ENCODE measurements at places on chromosomes 3 and 15.

- DNase-seq = peak; percentile 28
Measured at GRCh38 chr3:49173116-49173791, 1.9 kb downstream of the KLHDC8B start.

DNA sequence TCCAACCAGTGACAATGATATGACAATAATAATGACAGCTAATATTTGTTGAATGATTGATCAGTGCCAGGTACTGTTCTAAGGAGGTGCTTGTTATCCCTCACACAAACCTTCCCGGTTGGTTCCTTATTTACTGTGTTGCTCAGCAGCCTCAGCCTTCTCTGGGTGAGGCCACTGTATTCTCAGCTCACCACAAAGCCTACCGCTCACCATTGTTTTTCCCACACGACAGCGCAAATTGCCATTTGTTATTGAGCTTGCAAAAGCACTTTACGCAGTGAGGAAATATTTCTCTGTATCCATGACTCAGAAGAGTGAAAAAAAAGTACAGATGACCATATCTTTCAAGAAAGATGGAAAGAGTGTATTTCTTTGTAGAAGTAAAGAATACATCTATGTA lies 49.5 kb upstream of the PDZRN3 start:
- DNase-seq = no peak

DNA sequence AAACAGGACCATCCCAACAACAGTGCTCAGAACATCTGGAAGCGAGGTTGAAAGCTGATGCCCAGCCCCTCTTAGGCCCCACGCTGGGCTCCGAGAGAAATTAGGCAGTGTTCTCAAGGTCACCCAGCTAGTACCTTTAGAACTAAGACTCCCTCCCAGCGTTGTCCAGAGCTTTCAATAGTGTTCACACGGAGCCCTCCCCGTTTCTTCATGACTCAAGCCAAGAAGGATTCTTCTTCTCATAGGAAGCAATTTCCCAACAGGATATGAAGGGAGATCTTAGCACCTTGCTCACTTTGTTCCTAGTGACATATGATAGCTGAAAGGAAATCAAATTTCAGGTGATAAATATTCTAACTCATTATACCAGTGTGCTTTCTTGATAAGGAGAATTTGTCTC lies 244.2 kb upstream of the ST8SIA2 start:
- no peak for DNase-seq

- peak; percentile 3 for DNase-seq
Measured at GRCh38 chr3:16836505-16837237, 48.1 kb upstream of the PLCL2 start.

GRCh38 chr15:94027581-94027980 lies 203.8 kb upstream of the MCTP2 start:
- peak; percentile 15 for DNase-seq

- no peak for DNase-seq
Measured at GRCh38 chr3:12886106-12886679, 44.8 kb upstream of the RPL32 start.

DNA sequence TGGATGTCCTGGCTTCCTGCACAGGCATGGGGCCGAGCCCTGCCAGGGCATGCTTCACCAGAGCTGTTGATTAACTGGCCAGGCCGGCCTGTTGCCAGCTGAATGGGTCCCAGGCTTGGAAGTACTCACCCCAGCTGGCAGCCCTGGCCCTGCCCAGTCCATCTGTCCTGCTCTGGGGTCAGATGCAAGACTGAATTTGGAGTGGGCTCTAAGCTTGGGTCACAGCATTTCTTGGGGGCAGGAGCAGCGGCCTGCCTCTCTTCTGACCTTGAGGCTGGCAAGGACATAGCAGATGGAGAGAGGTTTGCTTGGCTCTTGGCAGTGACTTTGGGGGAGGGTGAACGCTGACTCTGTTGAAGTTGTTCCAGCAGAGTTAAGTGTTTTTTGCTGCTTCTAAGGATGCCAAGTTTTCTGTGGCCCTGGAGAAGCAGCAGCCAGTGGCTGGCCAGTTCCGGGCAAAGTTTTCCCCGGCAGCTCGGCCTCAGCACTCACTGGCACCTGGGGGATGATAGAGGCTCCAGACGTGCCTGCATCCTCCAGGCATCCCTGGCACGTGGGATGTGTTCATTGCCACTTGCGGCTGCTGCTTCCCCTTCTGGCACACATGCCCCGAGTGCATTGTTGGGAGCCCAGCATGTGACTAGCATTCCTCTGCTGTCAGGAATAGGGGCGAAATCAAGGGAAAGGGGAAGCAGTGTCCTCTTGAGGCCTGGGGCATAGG lies 22.9 kb downstream of the PDIA5 start:
- peak; percentile 71 for DNase-seq

DNA sequence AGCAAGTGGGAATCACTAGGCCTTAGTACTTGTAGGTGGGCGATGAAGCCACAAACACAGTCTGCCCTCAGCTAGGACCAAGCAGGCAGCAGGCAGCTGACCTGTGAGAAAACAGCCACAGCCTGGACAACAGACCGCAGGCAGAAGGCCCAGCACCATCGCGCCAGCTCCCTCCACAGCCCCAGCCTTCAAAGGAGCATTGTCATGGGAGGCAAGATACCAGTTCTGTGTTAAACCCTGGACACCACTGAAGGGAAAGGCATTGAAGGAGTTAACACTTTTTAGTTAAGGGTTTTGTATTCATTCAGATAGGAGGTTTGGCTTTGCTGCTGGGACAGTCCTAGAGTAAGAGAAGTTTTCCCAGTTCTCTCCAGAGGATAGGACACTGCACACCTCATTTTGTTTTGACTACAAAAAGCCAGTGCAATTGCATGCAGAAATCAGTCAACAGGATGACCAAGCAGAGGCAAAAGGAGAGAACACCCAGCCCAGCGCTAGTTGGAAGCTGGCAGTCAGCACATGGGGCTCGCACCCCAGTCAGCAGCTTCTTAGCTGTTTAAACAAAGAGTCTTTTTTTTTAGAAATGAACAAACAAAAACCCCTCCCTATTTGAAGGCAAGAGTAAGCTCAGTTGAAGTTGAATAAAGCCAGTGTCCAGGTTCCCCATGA lies 286.1 kb upstream of the TPM1 start:
- DNase-seq = no peak

GRCh38 chr3:52289747-52290595 lies 2.3 kb downstream of the GLYCTK start:
- DNase-seq = no peak

DNA sequence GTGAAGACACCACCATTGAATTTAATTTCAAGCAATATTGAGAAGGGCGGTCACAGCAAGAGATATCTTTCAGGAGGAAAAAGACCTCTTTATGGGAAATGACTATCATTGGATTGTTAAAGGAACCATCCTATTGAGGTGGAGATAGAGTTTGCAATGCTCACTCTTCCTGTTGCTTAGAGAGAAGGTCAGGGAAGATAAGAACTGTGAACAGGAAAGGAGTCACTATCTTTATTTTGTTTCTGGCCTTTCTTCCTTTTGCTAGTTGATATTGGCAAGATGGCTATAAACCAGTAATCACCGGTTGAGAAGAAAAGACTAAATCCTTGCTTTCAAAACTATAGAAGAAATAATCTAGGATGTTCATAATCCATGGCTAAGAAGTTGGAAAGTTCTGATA lies 112.1 kb upstream of the TMEM108 start:
- DNase-seq = no peak

GRCh38 chr15:64865998-64866520 lies 24.3 kb downstream of the PLEKHO2 start:
- peak; percentile 63 for DNase-seq

GRCh38 chr15:98965597-98965996 lies 42.0 kb downstream of the PGPEP1L start:
- no peak for DNase-seq

- DNase-seq = no peak
Measured at GRCh38 chr3:84963137-84963536, 4.3 kb downstream of the CADM2 start.

GRCh38 chr3:73315706-73316105 lies 254.2 kb downstream of the EBLN2 start:
- no peak for DNase-seq

DNA sequence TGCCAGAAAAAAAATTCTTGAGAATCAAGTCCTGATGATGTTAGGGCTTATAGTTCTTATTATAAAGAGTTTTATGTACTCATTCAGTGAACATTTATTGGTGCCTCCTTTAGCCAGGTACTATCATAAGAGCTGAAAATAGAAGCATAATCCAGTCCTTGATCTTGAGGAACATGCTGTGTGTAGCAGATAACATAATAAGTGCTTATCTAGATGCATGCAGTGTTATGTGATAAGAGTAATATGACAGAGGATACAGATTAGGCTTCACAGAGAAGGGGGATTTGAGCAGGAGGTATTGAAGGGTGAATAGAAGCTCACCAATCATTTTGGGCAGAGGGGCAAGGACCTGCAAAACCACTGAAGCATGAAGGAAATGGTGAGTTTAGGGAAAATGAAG lies 1.1 kb downstream of the CCR2 start:
- DNase-seq = no peak

DNA sequence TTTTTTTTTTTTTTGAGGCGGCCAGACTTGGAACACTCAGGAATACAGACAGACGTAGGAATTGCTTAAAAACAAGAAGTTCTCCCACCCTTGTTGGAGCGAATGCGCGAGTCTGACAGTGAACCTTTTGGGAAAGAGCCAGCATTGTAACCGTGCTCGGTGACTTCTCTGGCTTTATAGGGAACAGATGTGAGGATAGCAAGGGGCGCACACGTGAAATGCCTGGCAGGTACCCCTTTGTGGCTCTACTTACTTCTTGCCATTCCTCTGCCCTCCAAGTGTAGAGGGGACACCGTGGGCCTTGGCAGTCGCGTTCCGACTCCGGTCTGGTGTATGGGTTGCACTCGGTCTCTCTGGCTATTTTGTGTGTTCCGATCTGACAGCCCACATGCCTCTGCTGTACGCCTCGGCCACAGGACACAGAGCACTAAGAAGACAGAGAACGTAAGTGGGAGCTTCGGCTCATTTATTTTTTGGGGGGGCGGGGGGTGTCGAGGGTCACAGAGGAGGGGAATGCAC lies 126.4 kb downstream of the ADAMTS9 start:
- peak; percentile 9 for DNase-seq

GRCh38 chr15:50546566-50546965 lies at the start of gene USP50:
Gene USP50, minus strand, starts transcription at chr15:50546666. Its CDS starts 141 bp downstream, at chr15:50546525.
- DNase-seq = no peak

Measured in fibroblast of the aortic adventitia (primary cell).